ENCODE measurements at places on chromosomes 2 and 18.

DNA sequence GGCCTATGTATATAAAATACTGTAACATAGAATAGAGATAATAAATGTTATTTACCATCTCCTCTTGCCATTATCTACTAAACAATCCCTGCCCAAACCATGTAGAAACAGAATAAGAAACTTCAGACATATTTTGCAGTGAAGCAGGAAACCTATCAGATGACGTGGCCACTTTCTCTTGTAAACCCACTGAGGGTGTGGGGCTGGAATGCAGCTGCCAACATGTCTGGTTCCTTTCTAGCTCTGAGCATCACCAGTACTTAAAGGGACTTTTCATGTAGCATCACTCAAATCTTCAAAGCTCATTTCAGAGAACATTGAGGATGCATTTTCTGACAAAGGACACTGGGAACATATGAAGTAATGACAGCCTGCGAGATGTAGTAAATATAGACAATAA lies 251.8 kb downstream of the LPIN1 start:
- no peak for DNase-seq

- no peak for DNase-seq
These were observed 18.9 kb upstream of the PTPRM start for GRCh38 chr18:7548221-7548620.

DNA sequence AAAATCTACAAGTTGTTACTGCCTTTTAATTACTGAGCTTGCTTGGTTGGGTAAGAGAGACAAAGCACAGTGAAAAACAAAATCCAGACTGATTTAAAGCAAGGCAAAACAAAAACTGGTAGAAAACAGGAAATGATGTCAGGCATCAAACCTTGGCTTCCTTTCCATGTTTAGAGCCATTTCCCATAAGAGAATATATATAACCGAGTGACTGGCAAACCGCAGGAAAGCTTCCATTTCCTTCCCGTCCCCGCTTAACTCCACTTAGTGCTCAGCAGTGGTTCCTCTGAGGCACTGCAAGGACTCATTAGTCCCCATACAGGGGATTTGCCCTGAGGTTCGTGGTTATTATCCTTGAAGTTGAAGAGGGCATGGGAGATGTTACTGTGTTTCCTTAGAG lies 446.3 kb downstream of the LPIN1 start:
- no peak for DNase-seq

DNA sequence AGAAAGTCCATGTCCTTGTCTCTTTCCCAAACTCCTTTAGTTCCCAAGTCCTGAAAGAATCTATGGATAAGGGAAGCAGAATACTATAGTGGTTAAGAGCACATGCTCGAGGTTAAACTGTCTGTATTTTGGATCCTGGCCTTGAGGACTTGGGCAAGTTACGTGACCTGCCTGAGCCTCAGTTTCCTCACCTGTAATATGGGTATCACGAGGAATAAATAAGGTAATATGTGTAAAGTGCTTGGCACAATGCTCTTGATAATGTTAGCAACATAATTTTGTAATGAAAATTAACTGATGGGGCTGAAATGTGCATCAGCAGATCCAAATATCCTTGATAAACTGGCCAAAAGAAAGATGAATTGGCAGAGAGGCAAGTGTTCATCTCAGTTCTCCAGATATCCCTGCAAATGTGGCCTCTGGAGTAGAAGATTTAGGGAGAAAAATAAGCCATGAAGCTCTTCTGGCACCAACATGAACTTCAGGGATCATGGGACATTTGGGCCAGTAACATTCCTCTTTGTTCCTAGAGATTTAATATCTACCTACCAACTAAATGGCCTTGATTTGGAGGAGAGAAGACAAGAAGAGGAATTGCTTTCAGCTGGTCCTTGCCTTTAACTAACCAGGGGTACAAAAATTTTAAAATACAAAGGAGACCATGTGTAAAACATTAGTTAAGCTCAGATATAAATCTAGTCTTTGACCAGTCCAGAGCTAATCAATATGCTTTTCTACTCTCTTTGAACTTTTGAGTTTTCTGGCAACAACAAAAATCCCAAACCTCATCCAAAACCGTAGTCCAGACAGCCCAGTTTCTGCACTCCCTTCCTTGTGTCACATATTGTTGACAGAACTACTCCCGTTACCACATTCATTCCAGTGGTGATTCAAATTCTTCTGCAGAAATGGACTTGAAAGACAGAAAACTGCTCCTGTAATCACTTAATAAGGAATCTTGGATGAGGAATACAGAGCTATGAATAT lies 52.7 kb upstream of the EML4 start:
- DNase-seq: no peak

DNA sequence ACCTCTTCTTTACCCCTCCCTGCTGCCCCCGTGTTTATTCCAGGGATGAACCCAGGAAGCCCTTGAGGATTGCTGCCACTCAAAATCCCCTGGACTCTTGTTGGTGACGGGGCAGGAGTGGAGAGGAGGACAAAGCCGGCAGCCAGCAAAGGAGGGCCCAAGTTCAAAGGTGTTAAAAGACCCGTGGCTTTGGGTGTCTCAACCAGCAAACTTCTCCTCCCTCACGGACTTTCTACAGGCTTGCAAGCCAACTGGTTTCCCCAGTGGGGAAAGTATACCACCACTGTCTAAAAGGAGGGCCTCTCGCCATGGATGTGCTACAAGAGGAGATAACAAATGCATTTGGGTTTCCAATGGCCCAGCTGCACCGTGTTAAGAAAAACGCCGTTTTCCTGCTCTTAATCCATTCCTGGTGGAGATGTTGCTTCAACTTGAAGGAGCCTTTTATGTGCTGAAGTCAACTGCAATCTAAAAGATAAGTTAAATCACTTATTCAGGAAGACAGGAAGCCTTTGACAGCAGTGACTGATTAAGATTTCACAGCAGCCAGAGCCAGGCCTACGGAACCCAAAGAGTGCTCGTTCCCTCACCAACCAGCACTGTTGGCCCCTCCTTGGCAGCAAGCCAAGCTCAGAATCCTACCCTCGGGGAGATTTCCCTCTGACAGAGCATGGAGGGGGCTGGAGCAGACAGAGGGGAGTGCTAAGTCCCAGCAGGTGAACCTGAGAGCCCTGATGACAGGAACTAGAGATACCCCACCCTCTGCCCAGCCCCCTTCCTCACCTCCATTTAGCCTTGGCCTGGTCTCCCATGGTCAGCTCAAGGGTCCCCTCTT lies 57.8 kb downstream of the ZBTB7C start:
- DNase-seq: no peak

DNA sequence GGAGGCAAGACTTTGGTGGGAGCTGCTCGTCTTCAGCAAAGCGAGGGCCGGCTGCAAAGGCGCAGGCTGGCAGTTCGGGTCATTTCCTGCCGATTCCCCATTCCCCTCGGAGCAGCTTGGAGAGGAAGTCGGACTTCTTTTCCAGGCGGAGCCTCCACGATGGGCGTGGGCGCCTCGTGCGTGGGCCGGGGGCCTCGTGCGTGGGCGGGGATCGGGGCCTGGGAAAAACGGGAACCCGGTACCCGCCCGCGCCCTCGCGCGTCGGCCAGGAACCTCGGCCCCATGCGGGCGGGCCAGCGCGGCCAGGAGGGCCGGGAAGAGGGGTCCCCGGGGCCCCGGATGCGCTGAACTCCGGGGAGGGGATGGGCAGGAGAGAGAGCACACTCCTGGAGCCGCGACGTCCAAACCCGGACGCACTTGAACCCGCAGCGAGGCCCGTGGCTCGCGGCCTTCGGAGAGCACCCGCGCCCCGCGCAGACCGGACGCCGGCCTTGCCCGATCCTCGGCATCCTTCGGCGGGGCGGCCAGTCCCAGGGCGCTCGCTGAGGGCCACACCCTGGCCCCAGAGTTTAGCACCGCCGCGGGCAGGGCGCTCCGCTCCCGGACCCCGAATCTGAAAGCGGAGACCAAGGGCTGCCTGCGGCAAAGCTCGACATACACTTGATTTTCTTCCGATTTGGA lies 368.4 kb downstream of the MTX2 start:
- no peak for DNase-seq

DNA sequence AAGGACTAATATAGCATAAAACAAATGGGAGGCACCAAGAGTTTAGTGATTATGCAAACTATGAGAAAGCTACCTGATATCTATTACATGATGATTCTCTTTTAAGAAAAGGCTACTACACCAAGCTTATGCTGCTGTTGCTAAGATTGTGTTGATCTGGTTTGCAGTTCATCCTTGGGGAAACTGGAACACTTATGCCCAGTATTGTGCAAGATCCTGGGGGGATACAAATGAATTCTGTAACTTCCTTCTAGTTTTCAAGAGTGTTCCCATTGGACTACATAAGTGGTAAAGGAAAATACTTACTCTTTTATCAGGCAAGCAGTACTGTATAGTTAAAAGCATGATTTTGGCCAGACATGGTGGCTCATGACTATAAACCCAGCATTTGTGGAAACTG lies 3.1 kb upstream of the NMI start:
- no peak for DNase-seq

GRCh38 chr18:55416791-55417190 lies 171.2 kb downstream of the TCF4 start:
- no peak for DNase-seq
